ENCODE measurements at places on chromosomes 5 and 9.

DNA sequence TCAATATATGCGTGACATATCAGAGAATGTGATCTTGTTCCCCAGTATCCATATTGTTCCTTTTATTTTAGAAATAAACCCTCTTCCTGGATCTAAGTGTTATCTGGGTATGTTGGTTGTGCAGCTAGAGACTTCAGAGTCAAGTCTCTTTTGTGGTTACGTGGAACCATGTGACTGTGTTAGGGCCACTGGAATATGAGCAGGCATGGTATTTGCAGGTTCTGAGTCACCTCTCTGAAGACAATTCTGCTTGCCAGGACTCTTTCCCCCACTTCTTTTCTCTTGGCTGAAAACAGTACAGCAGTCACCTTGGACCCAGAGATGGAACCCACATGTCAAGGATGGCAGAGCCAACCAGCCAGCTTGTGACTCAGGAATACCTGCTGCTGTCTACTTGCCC lies 59.7 kb downstream of the ATP10B start:
- DNase-seq: no peak

DNA sequence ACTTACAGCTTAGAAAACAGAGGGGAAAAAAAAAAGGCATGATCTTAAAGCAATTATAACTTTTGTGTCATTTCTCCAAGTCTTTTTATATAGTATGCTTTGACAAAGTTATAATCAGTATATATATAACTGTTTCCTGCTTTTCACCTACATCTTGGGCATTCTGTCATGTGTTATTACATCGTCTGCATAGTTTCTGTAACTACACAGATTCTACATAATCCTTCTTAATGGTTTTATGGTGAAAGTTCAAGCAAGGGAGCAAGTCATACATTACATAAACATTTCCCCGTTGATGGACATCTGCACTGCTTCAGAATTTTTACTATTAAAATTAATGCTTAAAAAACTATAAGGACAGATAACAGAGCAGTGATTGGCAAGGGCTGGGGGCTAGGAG lies 12.1 kb downstream of the FEM1C start:
- no peak for DNase-seq

DNA sequence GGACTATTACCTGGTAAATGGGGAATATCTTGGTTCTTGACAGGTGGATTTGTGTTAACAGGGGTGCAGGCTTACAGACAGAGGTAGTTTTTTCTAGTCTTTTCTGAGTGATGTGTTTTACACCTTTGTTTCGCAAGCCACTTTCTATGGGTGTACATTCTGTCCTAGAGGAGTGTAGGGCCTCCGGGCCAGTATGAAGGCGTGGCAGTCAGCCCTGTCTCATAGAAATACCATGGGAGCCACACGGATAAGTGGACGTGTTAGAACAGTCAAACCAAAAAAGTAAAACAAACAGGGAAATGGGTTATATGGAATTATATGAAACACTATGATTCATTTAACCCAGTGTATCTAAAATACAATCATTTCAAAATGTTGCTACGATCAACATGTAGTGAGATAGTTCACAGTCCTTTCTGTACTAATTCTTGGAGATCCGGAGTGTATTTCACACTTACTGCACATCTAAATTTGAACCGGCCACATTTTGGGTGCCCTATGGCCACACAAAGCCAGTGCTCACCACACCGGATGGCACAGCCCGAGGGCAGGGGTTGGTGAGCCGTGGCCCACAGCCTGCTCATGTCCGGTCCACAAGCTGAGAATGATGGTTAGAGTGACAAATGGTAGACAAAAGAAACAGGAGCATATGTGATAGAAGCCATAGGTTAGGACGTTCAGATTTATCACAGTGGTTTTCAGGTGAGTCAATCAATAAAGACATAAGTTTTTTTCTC lies 80.1 kb upstream of the IRX4 start:
- no peak for DNase-seq

- no peak for DNase-seq
Observed at GRCh38 chr5:102866237-102866600, 111.1 kb downstream of the PAM start.

DNA sequence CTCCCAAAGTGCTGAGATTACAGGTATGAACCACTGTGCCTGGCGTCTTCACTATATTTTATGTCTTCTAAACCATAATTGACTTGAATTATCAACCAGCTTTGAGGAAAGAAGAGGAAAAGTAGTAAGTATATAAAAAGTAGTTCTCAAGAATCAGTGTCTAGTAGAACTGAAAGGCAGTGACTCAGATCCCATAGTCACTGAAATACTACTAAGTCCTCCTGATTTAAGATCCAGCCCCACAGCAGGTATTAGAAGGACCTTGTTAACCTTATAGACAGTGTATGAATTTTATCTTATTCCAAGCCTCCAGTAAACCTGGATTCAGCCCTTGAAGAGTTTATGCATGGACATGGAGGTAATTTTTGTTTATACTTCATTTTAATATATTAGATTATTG lies 31.5 kb downstream of the LNPEP start:
- DNase-seq: no peak

All from common myeloid progenitor, CD34-positive (primary cell).